Heart left ventricle (tissue), 16 donors: ENCODE measurements at places on chromosomes 12 and 14.
A peak's percentile ranks its signal among the peaks of the same experiment; 100 is the strongest.

- no peak for DNase-seq
These were observed 738.5 kb downstream of the SLC6A15 start for GRCh38 chr12:84174115-84174514.

GRCh38 chr14:104115131-104115600 is 23.2 kb upstream of the KIF26A start:
- DNase-seq, result peak; percentile 46

- DNase-seq, result peak; percentile 24
These were observed 44.9 kb upstream of the STRAP start for GRCh38 chr12:15837141-15837790.

GRCh38 chr14:103115845-103116572 is 7.3 kb upstream of the TNFAIP2 start:
- DNase-seq, result no peak

DNA sequence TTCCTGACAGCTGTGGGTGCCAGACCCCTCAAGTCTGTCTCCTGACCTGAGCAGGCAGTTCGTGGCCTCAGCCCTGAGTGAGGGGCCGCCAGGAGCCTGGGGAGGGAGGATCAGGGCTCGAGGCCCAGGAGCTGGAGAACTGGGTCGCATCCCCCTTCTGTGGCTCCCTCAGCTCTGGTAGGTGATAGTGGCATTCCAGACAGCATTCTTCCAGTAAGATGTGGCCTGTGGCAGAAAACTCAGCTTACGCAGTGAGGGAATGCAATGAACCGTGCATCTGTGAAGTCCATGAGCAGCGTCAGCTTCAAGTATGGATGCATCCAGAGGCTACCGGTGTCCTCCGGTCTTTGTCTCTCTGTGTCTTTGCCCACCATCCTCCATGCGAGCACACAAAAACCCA is 28.4 kb upstream of the FBRSL1 start:
- peak; percentile 8 for DNase-seq

GRCh38 chr12:87274594-87275245 is 754.5 kb downstream of the C12orf50 start:
- DNase-seq, result no peak

DNA sequence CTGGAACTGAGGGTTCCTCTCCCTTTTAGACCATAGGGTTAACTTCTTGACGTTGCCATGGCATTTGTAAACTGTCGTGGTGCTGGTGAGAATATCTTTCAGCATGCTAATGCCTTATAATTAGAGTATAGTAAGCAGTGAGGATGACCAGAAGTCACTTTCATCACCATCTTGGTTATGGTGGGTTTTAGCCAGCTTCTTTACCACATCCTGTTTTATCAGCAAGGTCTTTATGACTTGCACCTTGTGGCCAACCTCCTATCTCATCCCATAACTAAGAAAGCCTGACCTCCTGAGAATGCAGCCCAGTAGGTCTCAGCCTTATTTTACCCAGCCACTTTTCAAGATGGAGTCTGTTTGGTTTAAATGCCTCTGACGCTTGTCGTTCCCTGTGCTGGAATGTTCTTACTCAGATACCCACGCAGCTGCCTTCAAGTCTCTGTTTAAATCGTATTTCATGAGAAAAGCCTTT is 44.2 kb downstream of the BBS10 start:
- no peak for DNase-seq

DNA sequence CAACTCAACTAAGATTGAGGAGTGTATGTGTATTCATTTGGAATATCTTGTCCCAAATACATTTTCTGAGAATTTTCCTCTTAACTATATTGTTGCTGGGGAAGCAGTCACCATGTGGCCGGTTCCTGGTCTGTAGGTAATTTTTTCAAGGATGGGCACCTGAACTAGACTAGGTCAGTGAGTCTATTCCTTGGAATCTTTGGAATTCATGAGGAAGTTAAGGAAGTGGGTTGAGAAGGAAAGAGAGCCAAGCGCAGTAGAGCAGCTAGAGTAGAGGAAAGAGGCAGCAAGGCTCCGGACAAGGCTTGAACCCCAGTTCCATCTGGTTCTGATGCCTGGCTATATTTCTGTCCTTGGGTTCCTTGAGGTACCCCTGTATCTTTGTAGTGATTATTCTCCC is 183.7 kb downstream of the DACT1 start:
- no peak for DNase-seq

DNA sequence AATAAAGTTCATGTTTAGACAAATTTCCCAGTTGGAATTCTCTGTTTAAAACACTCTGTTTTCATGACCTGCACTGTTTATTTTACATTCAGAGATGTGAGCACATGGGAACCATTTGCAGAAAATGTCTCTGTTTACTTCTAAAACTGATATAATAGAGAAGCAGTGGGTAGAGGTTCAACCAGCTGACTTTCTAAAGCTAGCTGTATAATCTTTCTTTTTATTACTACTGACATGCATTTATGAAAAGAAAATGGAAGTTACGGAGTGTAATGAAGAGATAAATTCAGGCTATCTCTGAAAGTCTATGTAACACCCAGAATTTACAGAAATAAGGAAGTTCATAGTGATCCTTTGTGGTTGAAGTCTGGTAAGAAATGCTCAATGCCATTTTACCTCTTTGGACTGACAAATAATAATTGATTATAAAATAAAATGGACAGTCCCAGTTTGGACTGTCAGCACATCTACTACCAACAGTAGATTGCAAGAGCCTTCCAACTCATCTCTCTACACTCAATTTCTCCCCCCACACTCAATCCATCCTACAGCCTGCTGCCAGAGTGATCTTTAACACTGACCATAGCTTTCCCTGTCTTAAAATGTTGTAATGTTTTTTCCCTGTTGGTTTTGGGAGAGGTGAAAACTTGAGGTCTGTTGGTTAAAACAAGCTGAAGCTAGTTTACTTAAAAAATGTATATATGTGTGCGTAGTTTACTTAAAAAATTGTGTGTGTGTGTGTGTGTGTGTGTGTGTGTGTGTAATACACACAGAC is 137.4 kb downstream of the AEBP2 start:
- DNase-seq, result no peak

- no peak for DNase-seq
These were observed 160.1 kb downstream of the TMX1 start for GRCh38 chr14:51400139-51400538.

DNA sequence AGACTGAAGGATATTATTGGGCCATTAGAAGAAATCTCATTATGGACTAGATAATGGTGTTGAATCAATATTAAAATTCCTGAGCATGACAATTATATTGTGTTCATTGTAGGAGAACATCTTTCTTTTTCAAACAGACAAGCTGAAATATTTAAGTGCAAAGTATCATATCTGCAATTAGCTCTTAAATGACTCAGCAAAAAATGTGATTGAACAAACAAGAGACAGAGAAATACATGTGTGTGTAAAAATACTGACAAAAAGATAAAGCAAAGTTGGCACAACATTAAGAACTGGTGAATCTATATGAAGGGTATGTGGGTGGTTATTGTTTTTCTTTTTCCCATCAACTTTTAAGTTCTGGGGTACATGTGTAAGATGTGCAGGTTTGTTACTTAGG is 9.5 kb downstream of the CEP290 start:
- DNase-seq, result no peak

DNA sequence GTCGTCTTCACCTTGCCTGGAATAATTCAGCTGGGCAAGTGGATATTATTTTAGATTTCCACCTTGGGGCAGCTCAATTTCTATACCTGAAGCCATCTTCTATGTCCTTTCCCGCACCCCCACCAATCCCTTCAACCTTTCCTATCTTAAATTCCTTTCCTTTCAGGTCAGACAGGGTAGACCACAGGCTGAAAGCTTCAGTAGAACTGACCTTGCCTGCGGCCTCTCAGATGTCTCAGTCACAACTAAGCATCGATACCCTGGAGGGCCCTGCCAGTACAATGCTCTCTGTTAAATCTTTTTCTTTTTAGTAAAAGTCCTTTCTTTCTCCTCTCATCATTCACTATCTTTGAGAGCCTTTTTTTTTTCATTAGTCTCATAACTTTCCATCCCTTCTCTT is 38.9 kb downstream of the SLC2A14 start:
- no peak for DNase-seq

GRCh38 chr12:20127413-20127812 is 240.9 kb upstream of the PDE3A start:
- no peak for DNase-seq

- no peak for DNase-seq
These were observed 191.3 kb upstream of the AMIGO2 start for GRCh38 chr12:47270782-47271664.

DNA sequence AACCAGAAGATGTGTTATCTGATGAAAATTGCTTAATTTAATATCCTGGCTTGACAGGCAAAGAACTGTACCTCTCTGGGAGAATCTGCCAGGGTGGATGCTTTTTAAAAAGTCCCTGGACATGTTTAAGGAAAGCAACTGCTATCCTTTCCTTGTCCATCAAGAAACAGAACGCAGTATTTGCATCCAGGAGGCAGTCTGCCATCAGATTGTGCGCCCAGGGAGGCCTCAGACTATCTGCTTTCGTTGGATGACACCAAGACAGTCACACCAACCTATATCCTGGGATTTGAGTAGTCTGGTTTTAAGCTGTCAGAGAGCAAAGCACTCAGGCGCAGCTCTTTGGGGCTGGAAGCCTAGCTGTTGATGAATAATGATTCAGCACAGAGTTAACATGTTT is 121.9 kb downstream of the TBX5 start:
- DNase-seq, result no peak

DNA sequence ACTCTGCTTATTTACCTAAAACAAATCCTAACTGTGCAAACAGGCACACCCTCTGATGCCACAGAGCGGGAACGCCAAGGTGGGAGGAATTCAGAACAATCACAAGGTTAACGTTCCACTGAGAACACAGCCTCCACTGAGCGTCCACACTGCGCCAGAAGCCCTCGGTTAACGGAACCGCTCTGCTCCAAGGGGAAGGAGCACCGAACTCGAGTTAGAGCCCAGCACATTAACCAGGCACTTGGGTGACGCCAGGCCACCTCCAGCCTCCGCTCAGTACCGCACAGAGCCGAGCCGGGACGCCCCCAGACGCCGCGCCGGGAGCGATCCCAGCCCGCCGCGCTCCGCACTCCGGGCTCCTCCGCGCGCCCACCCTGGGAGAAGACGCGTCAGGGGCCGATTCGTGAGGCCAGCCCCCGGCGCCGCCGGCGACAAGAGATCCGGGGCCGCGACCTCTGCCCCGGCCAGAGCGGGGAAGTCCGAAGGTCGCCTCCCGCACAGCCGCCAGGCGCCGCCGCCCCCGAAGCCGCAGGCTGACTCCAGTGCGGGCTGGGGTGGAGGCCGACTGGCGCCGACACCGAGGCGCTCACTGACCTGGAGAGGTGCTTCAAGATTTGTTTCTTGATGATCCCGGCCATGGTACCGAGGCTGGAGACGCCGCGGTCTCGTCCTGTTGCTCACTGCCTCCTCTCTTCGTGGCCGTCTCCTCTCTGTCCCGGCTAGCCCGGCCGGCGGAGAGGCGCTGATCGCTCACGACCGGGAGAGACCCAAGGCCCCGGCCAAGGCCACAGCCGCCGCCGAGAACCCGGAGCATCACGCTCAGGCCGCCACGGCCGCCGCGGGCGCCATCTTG is 450 bp downstream of the BLTP3B start:
- peak; percentile 49 for DNase-seq

GRCh38 chr14:91897106-91897701 is 29.9 kb upstream of the TC2N start:
- peak; percentile 81 for DNase-seq

GRCh38 chr14:96126783-96127271 is 77.8 kb upstream of the BDKRB2 start:
- DNase-seq, result no peak

DNA sequence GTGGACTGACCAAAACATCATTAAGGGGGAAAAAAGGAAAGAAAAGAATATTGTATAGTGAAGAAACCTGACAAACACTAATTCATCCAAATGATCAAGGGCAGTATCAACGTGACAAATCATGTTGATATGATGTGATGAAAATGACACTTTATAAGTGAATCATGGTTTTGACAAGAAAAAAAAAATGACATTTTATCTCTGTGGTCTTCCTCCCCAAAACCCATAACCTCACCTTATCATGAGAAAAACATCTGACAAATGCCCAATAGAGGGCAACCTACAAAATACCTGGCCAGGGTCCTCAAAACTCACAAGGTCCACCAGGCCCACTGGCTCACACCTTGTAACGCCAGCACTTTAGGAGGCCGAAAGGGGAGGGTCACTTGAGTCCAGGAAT is 13.8 kb downstream of the TMED10 start:
- no peak for DNase-seq

GRCh38 chr12:116490471-116490870 is 68.7 kb upstream of the MAP1LC3B2 start:
- no peak for DNase-seq

DNA sequence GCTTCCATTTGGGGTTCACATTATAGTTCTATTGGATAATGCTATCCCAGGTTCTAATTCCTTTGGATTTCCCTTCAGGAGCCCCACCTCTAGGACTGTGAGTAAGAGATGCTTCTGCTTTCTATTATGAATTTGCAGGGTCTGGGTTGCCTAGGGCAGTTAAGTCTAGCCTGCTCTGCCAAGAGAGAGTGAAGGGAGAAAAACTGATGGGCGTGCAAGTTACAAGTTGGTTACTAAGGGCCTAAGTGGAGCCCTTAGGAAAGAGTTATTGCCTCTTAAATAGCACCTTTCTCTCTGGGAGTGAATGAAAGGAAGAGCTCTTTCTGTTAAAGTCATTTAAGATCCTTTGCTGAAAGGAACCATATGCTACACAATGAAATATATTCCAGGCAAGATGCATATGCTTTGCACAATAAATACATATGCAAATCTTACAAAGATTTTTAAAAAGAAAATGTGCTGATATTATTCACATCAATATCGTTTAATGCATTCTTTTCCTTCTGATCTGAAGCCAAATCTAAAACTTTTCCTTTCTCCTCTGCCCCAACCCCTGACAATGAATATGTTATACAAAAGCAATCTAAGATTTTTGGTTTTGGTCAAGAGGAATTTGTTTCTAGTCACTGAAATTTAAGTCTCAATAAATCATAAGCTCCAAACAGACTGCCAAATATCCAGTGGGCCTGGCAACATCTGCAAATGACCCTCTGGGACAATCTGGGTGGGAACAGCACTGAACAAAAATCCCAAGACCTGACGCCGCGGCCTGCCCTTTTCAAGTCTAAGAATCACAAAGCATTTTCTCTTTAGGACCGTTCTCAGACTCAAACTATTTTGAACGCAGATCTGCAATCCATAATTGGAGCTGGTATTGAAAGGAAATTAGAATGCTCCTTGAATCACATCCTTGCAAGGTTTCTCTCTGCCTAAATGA is 586.7 kb downstream of the ETNK1 start:
- no peak for DNase-seq

GRCh38 chr14:101525640-101526527 is 35.4 kb upstream of the DIO3 start:
- no peak for DNase-seq

- DNase-seq, result no peak
These were observed 99.0 kb upstream of the SSTR1 start for GRCh38 chr14:38108681-38109080.
